ENCODE measurements at places on chromosomes 4 and X. TPM values are rescaled to one million over a fixed set of nuclear protein-coding genes. Genes with fewer than 3 reads are reported as not detected.

DNA sequence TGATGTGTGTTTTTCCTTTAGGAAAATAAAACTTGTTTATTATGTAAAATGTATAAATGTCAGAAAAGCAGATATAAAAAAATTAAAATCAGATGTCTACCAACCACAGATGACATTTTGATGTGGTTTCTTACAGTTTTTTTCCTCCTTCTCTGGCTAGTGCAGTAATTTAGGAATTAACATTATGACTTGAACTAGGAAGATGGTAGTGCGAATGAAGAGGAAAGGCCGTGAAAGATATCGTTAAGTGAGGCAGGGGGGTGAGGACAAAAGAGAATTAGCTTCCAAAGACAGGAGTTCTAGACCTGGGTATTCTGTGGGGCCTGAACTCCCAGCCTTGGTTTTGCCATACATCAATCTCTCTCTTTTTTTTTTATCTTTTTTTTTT lies 98.0 kb downstream of the RBM47 start:
- ATAC-seq: no peak

- no peak for ATAC-seq
Observed at GRCh38 chr4:56317749-56318148, 69.5 kb downstream of the AASDH start.

GRCh38 chr4:106809076-106809475 lies 227.0 kb downstream of the DKK2 start:
- no peak for ATAC-seq

GRCh38 chr4:2954358-2955185 lies 8.6 kb downstream of the NOP14 start:
- ATAC-seq: no peak

Gene SASH3
- total RNA-seq: 1.6 TPM

- no peak for ATAC-seq
Observed at GRCh38 chr4:42871671-42872290, 20.7 kb upstream of the GRXCR1 start.

DNA sequence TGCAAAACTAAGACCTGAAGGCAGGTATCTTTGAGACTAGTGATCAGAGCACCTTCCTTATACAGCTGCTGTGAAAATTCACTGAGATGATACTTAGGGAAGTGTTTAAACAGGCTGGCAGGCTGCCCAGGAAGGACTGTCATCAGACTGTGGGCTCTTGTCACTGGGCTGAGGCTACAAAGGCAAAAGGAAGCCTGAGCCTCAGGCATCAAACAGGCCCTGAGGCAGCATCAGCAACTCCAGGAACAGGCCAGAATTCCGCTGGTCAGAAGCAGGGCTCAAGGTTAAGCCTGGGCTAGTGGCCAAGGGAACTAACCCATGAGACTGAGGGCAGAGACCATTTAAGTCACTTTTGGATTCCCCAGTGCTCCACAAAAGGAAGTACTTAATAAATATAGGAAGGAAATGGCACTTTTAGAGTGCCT lies 12.8 kb downstream of the PJA1 start:
- ATAC-seq: peak; percentile 57

- ATAC-seq: no peak
Observed at GRCh38 chrX:134287346-134287745, 50.4 kb downstream of the CCDC160 start.

- peak; percentile 5 for ATAC-seq
Observed at GRCh38 chr4:107719207-107719921, 670 bp downstream of the PAPSS1 start.

- ATAC-seq: no peak
Observed at GRCh38 chr4:73308286-73308685, 49.7 kb upstream of the ANKRD17 start.

Gene CSAG1
- total RNA-seq: not detected

- ATAC-seq: no peak
Observed at GRCh38 chr4:113732-114131, 10.6 kb upstream of the ZNF718 start.

Gene CRMP1
- total RNA-seq: 1.8 TPM

GRCh38 chr4:609400-610050 lies 15.8 kb upstream of the PDE6B start:
- no peak for ATAC-seq
